ENCODE measurements at places on chromosomes 5 and 9. TPM values are rescaled to one million over a fixed set of nuclear protein-coding genes. Genes with fewer than 3 reads are reported as not detected.

- DNase-seq: no peak
Measured at GRCh38 chr5:147981074-147981473, 74.7 kb upstream of the C5orf46 start.

DNA sequence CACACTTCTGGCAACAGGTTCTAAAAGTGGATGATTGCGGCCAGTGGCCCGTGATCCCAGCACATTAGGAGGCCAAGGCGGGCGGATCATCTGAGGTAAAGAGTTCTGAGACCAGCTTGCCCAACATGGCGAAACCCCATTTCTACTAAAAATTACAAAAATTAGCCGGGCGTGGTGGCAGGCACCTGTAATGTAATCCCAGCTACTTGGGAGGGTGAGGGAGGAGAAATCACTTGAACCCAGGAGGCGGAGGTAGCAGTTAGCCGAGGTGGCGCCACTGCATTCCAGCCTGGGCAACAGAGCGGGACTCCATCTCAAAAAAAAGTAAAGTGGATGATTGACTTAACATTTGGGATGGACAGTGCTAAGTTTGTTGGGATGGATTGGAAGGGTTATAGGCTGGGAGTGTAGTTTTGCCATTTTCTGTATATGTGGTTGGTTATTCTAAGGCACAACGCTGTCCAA lies 3.4 kb downstream of the MATR3 start:
- no peak for DNase-seq

- DNase-seq: no peak
Measured at GRCh38 chr5:112554101-112554977, 135.3 kb upstream of the EPB41L4A start.

GRCh38 chr5:75616971-75617621 lies 5.8 kb downstream of the ANKDD1B start:
- DNase-seq: no peak

DNA sequence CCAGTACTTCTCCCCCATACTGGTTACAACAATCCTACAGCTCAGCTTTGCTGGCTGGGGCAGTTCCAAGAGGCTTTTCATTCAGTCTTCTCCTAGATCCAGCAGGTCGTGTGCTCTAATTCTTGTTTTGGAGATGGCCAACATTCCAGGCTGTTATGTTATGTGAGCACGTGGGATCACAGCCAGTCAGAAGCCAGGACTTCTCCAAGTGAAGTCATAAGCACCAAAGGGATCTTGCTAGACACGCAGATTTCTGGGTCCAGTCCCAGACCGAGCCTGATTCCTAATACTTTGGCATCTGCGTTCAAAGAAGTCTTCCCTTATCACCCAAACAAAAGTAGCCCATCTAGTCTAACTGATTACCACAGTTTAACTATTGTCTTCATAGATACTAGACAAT lies 1.4 kb upstream of the LARP1 start:
- peak; percentile 94 for DNase-seq

DNA sequence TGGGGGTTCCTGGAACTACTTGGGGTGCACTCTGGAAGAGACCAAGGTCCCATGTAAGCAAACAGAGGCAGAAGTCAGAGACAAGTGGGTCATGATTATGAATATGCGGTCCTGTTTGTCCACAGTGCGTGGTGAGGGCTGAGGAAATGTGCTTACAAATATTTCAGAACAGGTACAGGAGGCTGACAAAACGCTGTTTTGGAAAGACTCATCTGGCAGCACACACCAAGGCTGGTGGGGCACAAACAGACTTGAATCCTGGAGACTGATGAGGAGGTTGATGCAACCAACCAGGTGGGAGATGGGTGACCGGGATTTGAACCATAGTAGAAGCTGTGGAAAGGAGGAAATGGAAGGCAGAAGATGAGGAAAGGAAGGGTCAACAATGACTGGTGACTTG lies 83.8 kb downstream of the ADRB2 start:
- DNase-seq: no peak

GRCh38 chr5:79573983-79574890 lies 38.0 kb upstream of the TENT2 start:
- no peak for DNase-seq

Gene USP20
- polyA plus RNA-seq: 12.6 TPM

GRCh38 chr9:38031594-38031993 lies 37.4 kb downstream of the SHB start:
- DNase-seq: no peak

Gene FOXI1
- polyA plus RNA-seq: not detected

DNA sequence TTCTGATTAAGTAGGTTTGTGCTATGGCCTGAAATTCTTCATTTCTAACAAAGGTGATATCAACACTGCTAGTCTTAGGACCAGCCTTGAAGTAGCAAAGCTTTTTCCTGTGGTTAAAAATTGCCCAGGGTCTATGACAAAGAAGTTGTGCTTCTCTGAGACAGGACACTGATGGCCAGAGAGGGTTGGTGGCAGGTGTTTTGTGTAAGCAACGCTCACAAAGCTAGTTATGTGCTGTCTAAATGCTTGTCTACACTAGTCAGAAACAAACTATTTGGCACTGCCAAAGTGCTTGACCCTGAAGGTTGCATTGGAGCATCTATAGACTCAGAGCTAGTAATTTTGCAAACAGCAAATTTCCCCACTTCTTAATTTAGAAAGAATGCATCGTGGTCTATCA lies 44.1 kb upstream of the SELENOP start:
- DNase-seq: no peak

- no peak for DNase-seq
Measured at GRCh38 chr9:71202931-71203330, 81.5 kb upstream of the TRPM3 start.

Gene NANS
- 32.2 TPM for polyA plus RNA-seq

DNA sequence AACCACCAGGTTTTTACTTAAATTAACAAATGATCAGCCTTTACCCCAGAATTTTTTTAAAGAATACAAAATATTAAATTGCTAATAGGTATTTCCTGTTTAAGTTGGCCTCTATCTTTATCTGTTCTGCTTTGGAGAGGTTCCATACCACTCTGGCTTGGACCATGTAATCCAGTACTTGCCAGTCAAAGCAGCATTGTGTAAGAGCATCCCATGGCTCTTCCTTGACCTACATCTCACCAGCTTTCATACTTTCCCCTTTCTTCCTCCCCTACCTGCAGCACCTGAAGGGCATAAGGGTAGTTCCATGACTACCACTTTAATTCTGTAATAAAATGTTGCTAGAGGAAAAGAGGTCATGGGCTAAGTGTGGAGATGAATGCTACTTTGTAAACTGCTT lies 140.8 kb upstream of the MTAP start:
- DNase-seq: no peak

Gene SCAI
- polyA plus RNA-seq: 9.3 TPM

GRCh38 chr5:100574716-100575115 lies 39.5 kb downstream of the FAM174A start:
- DNase-seq: no peak

DNA sequence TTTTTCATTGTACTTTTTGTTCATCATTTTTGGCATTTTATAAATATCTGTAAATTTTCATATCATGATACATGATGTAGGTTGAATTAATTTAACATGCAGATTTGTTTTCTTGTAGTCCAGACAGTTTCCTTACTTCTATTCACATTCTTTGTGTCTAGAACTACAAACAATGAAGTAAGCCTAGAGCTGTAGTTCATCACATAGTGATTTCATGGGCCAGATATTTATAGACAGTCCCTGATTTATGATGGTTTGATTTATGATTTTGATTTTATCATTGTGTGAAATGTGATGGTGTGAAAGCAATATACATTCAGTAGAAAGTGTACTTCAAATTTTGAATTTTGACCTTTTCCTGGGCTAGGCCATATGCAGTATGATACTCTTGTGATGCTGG lies 139.0 kb downstream of the ARHGEF28 start:
- no peak for DNase-seq

DNA sequence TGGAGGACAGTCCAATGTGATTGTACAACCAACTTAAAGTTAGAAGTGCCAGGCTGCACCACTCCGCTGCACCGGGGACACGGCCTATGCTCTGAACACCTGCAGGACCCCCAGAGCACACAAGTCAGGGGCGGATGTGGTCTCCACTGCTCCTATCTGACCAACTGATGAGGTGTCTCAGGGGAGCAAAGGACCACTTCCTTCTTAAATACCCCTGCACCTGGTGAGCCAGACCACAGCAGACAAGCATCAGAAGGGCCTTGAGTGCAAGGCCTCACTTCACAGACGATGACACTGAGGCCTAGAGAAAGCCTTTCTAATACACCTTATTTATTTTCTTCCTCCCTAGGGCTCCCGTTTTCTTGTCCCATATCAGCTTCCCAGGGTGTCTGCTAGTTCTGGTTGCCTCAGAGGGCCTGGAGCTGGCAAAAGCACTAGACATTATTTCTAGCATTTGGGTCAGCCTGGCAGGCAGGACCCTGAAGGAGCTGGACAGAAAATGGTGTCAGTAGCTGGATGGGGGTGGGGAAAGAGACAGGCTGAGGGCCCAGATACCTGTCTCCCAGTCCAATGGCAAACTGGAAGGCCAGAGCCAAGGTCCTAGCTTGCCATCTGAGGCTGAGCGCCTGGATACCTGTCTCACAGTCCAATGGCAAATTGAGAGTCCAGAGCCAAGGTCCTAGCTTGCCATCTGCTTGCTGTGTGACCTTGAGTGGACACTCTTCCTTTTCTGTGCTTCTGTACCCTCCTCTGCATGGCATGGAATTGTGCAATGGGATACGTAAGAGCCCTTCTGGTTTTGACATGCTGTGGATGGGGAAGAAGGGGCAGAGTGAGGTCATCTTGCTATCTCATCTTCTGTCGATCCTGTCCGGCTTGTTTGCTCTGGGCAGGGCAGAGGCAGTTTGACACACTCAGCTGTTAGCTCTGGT lies 9.0 kb downstream of the CCDC69 start:
- DNase-seq: no peak

Gene SLC2A6
- polyA plus RNA-seq: 1.2 TPM

- DNase-seq: no peak
Measured at GRCh38 chr5:24773261-24773660, 128.5 kb upstream of the CDH10 start.

Gene SPATA9
- 1.4 TPM for polyA plus RNA-seq

Gene ENTPD8
- 0.46 TPM for polyA plus RNA-seq

GRCh38 chr5:67063791-67064190 lies 132.8 kb downstream of the CD180 start:
- no peak for DNase-seq

Gene STK32A
- polyA plus RNA-seq: 0.27 TPM

Gene ZDHHC12
- 6.0 TPM for polyA plus RNA-seq

Gene SLC36A2
- 0.62 TPM for polyA plus RNA-seq

DNA sequence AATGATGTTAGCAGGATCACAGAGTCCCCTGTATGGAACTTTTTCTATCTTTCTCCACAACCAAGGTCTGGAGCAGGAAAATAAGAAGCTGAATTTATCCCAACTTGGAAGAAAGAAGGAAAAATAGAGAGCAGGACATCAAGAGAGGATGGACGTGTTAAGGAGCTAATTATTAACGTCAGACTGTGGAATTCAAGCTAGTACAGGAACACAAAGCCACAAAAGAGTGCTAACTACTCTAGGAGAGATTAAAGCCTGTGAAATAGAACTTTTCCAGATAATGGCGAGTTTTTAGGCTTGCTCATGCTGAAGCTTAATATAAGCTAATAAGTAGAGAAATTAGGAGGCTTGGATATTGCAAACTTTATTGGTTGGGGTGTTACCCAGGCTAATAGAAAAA lies 632 bp upstream of the SPINK13 start:
- DNase-seq: no peak

DNA sequence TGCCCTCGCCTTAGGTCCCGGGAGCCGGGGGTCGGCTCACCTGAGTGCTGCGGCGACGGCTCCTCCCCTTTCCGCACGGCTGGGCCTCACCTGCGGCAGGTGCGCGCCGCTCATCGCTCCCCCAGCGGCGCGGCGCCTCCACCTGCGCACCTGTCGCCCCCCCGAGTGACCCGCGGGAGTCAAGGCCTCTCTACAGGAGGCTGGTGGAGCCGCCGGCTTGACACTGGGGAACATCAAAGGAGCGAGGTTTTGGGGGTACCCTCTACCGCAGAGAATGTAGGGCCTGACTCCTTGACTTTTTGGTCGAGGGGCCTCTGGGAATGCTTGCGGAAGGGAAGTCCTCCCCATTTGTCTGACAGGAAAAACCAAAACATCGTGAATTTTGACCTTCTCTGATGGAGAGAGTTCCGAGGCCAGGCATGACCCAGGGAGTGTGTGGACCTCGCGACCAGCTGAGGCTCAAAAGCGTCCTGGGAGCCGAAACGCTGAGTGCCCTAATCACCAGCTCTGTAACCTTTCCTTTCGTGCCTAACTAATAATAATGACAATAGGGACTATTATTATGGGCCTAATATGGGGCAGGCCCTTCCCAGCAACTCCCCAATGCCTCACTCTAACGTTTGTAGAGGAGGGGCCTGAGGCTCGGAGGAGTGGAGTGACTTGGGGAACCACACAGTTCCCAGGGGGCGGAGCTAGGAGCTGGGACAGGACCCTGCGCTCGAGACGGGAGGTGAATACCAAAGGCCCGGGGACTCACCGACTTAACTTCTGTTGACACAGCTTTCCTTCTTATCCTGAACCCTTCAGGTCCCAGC lies 714 bp upstream of the IER5L start:
- DNase-seq: no peak

Gene OR1N2
- polyA plus RNA-seq: not detected

- DNase-seq: no peak
Measured at GRCh38 chr5:10445352-10445751, 3.7 kb downstream of the ROPN1L start.
